Foreskin melanocyte (primary cell): ENCODE measurements at places on chromosomes 16 and 17.

DNA sequence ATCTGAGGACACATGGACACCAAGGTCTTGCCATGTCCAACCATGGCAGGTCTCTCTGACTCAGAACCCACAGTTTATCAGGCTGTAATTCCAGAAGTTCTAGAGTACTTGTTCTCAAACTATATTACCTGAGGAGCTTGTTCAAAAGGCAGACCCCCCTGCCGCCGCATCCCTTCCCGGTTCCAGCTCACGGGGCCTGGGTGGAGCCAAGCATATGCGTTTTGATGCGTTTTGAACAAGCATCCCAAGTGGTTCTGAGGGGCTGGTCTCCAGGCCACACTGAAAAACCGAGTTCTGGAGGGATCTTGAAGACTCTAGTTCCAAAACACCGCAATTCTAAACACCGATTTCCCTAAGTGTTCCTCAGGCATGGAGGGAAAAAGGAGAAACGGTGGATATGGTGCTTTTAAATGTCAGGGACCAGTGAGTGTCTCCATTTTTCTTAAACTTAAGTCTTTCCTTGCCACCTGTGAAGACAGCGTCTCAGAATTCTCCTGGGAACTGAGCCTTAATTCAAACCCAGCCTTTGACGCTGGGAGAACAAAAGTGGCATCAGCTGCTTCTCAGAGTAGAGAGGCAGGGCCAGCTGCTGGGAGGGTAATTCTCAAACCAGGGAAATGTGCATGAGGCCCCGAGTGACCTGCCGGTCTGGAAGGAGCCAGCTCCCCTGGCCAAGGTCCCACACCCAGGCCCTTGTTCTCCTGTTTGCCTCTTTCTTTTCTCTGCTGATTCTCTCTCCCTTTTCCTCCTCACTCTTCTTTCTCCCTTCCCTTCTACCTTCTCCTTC, 84.4 kb upstream of the PLCG2 start:
- no peak for DNase-seq

DNA sequence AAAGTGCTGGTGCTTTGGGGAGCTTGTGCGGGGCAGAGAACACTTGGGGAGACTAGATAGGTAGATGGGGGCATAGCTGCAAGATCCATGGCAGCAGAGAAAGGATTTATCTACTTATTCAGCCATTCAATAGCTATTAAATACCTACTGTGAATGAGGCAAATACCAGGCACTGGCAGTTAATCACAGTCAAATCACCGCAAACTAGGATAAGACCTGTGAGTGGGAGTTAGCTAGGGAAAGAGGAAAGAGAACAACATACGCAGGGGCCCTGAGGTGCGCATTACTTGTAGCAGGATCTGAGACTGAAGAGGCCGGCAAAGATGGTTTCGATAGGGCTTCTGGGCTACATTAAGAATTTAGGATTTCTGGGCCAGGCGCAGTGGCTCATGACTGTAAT, 3.8 kb upstream of the ALKBH5 start:
- DNase-seq = no peak

GRCh38 chr17:20967776-20968175, 75.0 kb downstream of the USP22 start:
- DNase-seq = no peak

DNA sequence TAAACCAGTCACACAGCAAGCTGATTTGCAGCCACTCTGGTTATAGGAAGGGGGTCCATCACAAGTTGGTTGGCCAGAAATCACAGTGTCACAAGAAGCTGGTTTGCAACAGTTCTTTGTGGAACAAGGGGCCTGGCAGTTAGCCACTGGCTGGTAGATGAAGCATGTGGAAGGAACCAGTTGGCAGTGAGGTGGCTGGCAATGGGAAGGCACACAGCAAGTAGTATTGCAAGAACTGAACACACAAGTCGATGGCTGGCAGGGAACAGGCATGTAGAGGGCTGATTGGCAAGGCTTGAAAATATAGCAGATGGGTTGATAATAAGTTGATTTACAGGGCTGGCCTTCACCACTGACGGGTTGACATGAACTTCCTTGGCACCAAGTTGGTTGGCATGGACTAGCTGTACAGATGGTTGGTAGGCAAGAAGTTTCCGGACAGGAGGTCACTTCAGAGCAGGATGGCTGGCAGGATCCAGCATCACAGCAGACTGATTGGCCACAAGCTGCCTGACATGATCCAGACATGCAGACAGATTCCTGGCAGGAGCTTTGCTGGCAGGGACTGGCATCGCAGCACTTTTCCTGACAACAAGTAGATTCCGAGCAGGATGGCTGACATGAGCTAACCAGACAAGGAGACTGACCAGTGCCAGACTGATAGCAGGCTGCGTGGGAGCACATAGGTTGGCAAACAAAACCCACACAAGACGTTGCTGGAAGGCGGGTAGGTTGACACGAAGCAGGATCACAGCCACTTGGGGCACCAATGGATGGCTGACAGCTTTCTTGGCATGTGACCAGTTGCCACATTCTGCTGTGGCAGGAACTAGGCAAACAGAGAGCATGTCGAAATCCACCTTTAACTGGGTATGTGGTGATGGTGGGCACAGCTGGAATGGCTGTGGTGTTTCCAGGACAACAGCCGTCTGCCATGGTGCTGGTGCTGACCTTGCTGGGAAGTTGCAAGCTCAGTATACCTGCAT, at the start of gene KRTAP29-1:
Gene KRTAP29-1, minus strand, starts transcription at position 936 of the 986 bp plus-strand sequence. Its CDS starts 0 bp downstream, at position 936.
- no peak for DNase-seq

GRCh38 chr16:12315330-12316136, 339.0 kb downstream of the SNX29 start:
- no peak for DNase-seq

- no peak for DNase-seq
Measured at GRCh38 chr17:17515934-17516930, 20.0 kb upstream of the RASD1 start.

DNA sequence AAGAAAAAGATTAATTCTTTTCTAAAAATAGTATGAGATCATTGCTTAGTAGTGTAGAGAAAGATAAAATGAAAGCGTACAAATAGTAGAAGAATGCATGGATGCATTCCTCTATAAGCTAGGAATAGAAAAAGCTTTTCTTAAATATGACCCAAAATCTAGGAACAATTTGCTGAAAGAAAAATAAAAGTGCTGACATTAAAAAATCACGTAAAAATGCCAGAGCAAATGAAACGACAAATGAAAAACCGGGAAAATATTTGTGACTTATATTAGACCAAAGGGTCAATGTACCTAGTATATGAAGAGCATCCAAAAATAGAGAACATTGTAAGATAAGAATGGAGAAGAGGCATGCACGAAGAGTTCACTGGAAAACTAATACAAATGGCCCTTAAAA, 149.5 kb upstream of the MON1B start:
- no peak for DNase-seq

GRCh38 chr17:75301049-75301448, 11.8 kb upstream of the SLC25A19 start:
- DNase-seq = no peak

GRCh38 chr17:57403236-57403635, 146.9 kb downstream of the MSI2 start:
- DNase-seq = peak; percentile 57

GRCh38 chr16:4404247-4404966, 12.0 kb downstream of the CORO7 start:
- DNase-seq = no peak

DNA sequence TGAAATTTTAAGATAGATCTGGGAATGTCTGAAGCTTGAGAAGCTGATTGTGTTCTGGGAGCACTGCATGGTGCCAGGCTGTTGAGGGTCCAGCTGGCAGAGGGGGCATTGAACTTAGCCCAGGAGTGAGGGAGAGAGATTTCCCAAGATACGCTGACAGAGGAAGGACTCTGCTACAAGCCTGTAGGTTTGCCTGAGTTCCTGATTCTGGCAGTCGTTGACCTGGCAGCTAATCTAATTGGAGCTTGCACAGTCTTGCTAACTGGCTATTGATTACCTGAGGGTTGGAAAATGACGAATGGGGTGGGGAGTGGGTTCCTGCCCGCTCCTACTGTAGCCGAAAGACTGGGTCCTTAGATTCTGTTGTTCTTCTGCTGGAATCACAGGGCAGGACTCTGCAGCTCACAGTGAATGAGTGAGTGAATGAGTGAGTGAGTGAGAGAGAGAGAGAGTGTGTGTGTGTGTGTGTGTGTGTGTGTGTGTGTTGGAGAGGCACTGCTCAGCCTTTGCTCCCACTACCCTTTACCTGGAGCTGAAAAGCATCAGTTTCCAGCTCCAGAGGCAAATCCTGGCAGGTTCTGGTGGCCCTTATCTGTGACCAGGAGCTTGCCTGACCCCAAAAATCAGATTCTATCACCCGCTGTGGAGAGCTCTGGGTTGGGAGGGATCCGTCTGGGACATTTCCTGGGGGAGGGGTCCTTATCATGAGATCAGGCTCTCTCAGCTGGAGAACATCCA, 16.7 kb downstream of the CTRL start:
- no peak for DNase-seq

DNA sequence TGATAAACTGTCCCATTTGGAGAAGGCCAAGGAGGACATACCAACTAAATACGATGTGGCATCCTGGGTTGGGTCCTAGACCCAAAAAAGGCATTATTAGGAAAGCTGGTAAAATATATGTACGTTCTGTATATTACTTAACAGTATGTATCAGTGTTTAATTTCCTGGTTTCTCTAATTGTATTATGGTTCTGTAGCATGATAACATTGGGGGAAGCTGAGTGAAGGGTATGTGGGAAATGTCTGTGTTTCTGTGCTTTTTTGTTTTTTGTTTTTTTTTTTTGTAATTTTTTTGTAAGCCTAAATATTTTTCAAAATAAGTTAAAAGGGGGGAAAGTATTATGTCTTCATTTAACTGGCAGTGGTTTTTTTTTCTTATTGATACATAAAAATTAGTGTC, 21.5 kb upstream of the NDRG4 start:
- no peak for DNase-seq

DNA sequence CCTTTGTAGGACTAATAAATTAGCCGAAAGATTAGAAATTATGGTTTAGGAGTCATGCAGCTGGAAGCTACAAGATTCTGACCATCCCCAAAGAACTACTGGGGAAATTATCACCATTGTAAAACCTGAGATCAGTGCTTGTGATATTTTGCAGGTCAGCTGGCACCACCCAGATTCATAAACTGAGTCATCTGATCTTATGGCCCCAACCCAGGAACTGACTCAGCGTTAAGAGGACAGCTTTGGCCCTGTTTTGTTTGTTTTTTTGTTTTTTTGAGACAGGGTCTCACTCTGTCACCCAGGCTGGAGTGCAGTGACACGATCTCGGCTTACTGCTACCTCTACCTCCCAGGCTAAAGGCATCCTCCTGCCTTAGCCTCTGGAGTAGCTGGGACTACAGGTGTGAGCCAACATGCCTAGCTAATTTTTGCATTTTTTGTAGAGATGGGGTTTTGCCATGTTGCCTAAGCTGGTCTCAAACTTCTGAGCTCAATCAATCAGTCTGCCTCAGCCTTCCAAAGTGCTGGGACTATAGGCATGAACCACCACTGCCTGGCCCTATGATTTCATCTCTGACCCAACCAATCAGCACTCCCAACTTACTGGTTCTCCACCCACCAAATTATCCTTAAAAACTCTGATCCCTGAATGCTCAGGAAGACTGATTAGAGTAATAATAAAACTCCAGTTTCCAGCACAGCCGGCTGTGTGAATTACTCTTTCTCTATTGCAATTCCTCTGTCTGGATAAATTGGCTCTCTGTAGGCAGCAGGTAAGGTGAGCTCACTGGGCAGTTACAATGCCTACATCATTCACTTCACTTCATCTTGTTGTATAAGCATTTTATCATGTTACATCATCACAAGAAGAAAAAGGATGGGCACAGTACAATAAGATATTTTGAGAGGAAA, 79.4 kb upstream of the KSR1 start:
- DNase-seq = no peak

- DNase-seq = no peak
Measured at GRCh38 chr17:76556765-76557367, 17.0 kb downstream of the PRCD start.

DNA sequence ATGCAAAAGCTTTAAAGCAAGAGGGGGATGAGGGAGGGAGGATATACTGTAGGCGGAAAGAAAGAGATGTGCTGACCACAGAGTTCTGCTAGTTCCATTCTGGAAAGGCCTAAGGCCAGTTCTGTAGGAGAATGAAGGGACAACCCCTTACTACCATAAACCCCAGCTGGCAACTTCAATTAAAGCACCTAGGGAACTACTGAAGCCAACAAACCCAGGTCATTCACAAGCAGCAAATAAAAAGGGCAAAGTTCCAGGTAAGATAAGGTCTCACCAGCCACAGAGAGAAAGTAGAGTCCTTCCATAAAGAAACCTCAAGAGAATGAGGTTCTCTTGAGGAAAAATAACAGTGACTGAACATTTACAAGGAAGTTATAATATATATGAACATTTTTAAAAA, 12.8 kb downstream of the TERF2 start:
- DNase-seq = no peak

DNA sequence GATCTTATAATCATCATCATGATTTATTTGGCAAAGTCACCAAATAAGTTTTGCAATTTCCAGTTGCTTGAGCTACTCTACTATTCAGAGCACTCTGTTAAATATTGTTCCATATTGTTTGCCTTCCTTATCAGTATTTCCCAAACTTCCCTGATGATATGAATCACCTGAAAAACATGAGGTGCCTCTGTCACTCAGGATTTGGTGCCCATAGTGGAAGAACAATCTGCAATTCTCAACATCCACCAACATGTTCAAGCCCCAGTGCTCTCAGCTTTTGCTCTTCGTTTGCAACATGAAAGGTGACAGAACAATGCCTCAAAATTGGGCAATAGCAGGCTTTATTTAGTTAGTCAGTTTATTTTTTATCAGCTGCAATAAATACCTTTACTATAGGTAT, 28.6 kb upstream of the WSB1 start:
- no peak for DNase-seq

DNA sequence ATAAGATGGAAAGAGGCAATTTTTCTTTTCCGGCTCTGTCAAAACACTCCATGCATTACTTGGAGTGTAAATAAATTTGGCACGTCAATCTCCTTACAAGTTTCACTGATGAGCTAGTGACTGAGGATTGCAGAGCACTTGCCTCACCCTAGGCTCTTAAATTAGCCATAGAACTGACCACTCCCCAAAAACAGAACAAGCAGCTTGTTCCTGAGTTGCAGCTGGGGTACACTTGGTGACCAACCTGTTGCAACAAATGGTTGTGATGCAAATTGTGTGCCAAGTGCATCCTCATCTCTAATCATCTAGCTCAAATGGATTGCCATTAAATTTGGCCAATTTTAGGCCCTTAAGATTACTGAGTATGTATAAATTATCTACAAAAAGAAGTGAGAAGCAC, 67.0 kb downstream of the CACNG1 start:
- DNase-seq = no peak
